ENCODE measurements at places on chromosomes 3 and 15.

DNA sequence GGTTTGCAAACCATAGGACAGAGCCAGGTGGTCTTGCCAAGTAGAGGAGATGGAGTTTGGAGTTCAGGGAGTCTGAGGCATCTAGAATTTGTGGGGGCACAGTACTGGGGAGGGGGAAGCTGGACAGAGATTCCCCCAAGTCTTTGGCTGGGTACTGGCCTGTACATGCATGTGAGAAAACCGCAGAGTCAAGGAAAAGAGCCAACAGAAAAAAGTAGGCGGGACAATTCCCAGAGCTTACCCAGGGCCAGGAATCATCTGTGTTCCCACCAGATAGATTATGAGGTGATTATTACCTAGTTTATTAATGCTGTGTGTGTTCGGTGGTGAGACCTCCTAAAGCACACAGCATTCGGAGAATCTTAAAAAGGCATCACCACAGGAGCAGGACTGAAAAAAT lies 11.3 kb downstream of the LYSMD4 start:
- no peak overlapping the region for H3K27ac ChIP-seq
- peaks cover 51% of the 10 kb centered on the region for H3K36me3 ChIP-seq
- H3K4me1 ChIP-seq: no peaks in the 10 kb centered on the region
- DNase-seq: no peak
- no peaks in the 10 kb centered on the region for H3K27me3 ChIP-seq

DNA sequence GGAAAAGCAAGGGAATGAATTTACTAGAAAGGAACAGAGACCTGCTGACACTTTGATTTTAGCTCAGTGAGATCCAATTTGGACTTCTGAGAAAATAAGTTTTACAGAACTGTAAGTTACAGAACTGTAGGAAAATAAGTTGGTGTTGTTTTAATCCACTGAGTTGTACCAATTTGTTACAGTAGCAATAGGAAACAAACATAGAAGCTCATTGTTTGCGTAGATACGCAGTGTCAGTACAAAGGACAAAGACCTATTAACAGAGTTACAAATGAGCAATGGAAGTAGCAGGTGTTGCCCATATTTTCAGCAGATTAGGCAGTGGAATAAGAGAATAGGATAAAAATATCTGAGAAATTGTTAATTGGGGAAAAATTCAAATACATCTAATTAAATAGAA lies 385.8 kb upstream of the CNTN6 start:
- H3K4me1 ChIP-seq: no peaks in the 10 kb centered on the region
- no peak for DNase-seq
- H3K27me3 ChIP-seq: no peaks in the 10 kb centered on the region

GRCh38 chr15:82943176-82943575 lies 9.3 kb downstream of the HOMER2 start:
- H3K36me3 ChIP-seq: no peaks in the 10 kb centered on the region
- DNase-seq: no peak
- H3K27ac ChIP-seq: no peak overlapping the region

- no peak overlapping the region for H3K27ac ChIP-seq
- no peak overlapping the region for H3K4me3 ChIP-seq
- H3K27me3 ChIP-seq: no peaks in the 10 kb centered on the region
- H3K36me3 ChIP-seq: no peaks in the 10 kb centered on the region
- no peak for DNase-seq
- H3K4me1 ChIP-seq: no peaks in the 10 kb centered on the region
Observed at GRCh38 chr15:40464595-40465185, 6.1 kb upstream of the CHST14 start.

GRCh38 chr3:190053919-190054672 lies 66.6 kb downstream of the P3H2 start:
- DNase-seq: no peak
- H3K4me1 ChIP-seq: peaks cover 14% of the 10 kb centered on the region
- H3K36me3 ChIP-seq: no peaks in the 10 kb centered on the region
- no peaks in the 10 kb centered on the region for H3K27me3 ChIP-seq
- no peak overlapping the region for H3K27ac ChIP-seq
- no peak overlapping the region for H3K4me3 ChIP-seq

DNA sequence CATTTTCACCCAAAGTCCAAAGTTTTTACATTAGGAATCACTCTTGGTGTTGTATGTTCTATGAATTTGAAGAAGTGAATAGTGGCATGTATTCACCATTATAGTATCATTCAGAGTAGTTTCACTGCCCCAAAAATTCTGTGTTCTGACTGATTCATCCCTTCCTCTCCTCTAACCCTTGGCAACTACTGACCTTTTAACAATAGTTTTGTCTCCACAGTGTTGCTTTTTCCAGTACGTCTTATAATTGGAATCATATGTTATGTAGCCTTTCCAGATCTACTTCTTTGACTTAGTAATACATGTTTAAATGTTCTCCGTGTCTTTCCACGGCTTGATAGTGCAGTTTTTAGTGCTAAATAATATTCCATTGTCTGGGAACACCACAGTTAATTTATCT lies 379.0 kb upstream of the SGO1 start:
- no peaks in the 10 kb centered on the region for H3K36me3 ChIP-seq
- no peak overlapping the region for H3K27ac ChIP-seq
- peaks cover 3% of the 10 kb centered on the region for H3K27me3 ChIP-seq
- no peaks in the 10 kb centered on the region for H3K4me1 ChIP-seq
- no peak for DNase-seq

DNA sequence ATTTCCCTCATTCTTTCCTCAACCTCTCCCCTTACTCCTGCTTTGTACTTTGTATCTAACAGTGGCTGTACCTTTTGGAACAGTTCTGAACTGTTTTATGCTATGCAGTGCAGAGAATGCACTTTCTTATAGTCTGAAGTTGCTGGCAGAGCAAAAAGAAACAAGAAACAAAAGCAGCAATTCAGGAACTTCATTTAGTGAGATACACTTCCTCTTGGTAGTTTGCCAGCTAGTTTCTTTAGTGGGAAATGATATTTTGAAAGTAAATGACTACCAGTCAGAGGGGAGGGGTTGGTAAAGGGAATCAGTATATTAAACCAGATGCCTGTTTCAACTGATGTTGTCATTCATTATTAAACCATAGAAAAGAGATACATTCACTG lies 55.0 kb upstream of the CHD2 start:
- H3K4me1 ChIP-seq: peaks cover 40% of the 10 kb centered on the region
- no peaks in the 10 kb centered on the region for H3K27me3 ChIP-seq
- peak overlapping the region; percentile 31 for H3K27ac ChIP-seq
- H3K4me3 ChIP-seq: no peak overlapping the region
- no peaks in the 10 kb centered on the region for H3K36me3 ChIP-seq

DNA sequence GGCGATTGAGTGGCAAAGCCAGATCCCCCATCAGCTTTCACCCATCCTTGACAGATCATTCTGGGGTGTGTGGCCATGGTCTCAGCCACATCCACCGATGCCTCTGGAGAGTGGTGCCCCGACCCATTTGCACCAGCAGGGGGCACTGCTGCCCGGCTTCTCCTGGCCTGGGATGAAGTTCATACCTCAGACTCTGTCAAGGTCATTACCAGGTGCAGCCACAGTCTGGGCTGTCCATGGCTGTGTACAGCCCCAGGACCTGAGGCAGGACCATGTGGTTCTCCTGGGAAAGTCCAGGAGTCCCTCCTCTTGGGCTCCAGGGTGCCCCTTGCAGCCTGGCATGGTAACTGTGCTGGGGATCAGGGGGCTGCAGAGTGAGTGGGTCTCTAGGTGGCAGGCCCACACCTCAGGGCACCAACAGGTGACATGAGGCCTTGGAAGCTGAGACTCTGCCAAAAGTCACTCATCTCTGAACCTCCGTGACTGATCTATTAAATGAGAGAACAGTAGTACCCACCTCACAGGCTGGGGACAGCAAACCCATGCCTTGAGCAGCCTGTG lies 67.2 kb downstream of the CACNA2D2 start:
- peak; percentile 74 for DNase-seq
- H3K36me3 ChIP-seq: no peaks in the 10 kb centered on the region
- H3K4me3 ChIP-seq: no peak overlapping the region
- peaks cover 18% of the 10 kb centered on the region for H3K27me3 ChIP-seq
- no peak overlapping the region for H3K27ac ChIP-seq
- peaks cover 13% of the 10 kb centered on the region for H3K4me1 ChIP-seq

DNA sequence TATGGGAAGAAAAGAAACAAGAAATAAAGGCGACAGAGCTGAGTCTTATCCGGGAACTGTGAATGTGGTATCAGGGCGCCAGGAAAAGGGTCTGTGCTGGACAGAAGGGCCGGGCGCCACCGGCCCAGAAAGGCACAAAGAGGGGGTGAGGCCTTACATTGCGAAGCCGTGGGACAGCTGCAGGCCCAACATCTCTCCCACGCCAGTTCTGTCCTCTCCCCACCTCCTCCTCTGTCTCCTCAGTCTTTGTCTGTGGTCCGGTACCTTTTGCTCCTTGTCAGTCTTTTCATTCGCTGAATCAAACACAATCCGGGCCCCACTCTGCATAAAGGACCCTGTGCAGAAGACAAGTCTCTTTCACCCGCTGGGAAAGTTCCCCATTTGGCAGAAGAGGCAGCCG lies 81.8 kb downstream of the LRIG1 start:
- H3K27ac ChIP-seq: peak overlapping the region; percentile 79
- H3K4me1 ChIP-seq: peaks cover 52% of the 10 kb centered on the region
- peak overlapping the region; percentile 72 for H3K4me3 ChIP-seq
- H3K27me3 ChIP-seq: no peaks in the 10 kb centered on the region

GRCh38 chr15:94238539-94239118 lies 7.3 kb downstream of the MCTP2 start:
- no peak overlapping the region for H3K27ac ChIP-seq
- no peak overlapping the region for H3K4me3 ChIP-seq
- H3K27me3 ChIP-seq: peaks cover 10% of the 10 kb centered on the region
- DNase-seq: no peak
- no peaks in the 10 kb centered on the region for H3K36me3 ChIP-seq
- no peaks in the 10 kb centered on the region for H3K4me1 ChIP-seq

- peaks cover 26% of the 10 kb centered on the region for H3K4me1 ChIP-seq
- peak overlapping the region; percentile 93 for H3K4me3 ChIP-seq
- no peaks in the 10 kb centered on the region for H3K27me3 ChIP-seq
Observed at GRCh38 chr15:40754574-40754882, 526 bp downstream of the RMDN3 start.

DNA sequence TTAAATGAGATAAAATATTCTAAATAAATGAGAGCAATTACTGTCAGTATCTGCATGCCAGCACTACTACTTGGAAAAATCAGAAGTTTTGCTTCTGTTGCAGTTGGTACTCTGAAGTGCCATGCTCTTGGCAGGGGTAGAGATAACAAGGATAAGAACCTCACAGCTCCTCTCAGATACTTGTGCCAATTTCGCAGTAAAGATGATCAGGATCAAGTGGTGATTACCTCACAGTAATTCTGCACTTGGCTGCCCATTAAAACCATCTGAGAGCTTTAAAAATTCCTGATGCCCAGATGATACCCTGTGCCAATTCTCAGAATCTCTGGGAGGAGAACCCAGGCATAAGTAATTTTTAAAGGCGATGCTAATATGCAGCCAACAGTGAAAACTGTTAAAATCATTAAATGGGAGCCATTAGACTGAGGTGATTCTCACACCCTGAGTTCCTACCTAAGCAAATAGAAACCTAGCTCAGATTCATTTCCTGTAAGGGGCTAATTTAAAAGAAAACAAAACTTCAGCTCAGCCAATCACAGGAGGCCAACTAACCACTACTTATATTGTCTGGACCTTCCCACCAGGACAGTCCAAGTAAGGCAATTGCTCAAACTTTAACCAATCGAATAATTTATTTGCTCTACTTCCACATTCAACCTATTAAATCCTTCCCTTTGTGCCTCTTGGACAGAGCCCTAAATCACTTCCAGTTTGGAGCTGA lies 171.2 kb downstream of the KCNMB2 start:
- H3K27me3 ChIP-seq: no peaks in the 10 kb centered on the region
- no peak overlapping the region for H3K4me3 ChIP-seq
- DNase-seq: no peak
- H3K4me1 ChIP-seq: no peaks in the 10 kb centered on the region
- no peaks in the 10 kb centered on the region for H3K36me3 ChIP-seq

DNA sequence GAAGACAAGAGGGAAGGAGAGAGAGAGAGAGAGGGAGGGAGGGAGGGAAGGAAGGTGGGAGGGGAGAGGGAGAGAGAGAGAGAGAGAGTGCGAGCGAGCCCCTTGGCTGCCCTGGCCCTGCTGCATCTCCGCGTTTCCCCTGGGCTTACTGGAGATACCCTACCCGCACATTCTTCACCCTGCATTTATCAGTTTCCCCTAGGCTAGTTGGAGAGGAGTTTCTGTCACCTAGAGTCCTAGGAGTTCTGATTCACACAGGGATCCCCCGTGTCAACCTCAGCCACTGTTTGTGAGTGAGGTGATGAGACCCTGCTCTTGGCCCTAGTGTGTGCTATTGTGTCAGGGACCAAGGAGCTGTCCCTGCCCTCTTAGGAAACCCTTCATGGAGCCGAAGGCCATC lies 18.7 kb downstream of the BHLHE40 start:
- H3K4me3 ChIP-seq: no peak overlapping the region
- no peaks in the 10 kb centered on the region for H3K4me1 ChIP-seq
- H3K27ac ChIP-seq: no peak overlapping the region
- no peaks in the 10 kb centered on the region for H3K36me3 ChIP-seq

DNA sequence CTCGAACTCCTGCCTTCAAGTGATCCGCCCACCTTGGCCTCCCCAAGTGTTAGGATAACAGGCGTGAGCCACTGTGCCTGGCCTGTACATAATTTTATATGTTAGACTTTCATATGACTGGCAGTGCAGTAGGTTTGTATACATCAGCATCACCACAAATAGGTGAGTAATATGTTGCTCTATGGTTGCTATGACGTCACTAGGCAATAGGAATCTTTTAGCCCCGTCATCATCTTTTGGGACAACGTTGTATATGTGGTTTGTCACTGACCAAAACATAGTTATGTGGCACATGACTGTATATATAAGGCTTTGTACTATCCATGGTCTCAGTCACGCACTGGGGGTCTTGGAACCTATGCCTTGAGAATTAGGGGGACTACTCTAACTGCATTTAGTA lies 17.0 kb upstream of the DNAJC19 start:
- H3K27me3 ChIP-seq: peaks cover 7% of the 10 kb centered on the region
- H3K4me1 ChIP-seq: no peaks in the 10 kb centered on the region
- H3K4me3 ChIP-seq: no peak overlapping the region
- no peak for DNase-seq

GRCh38 chr15:58165661-58166060 lies 27.5 kb downstream of the AQP9 start:
- no peaks in the 10 kb centered on the region for H3K4me1 ChIP-seq
- H3K27me3 ChIP-seq: peaks cover 6% of the 10 kb centered on the region

Data from neural crest cell (in vitro differentiated cells).